HT1080 (cell line): ENCODE measurements at places on chromosomes 5 and 9. TPM values are rescaled to one million over a fixed set of nuclear protein-coding genes. Genes with fewer than 3 reads are reported as not detected.

GMCL2 gene
- not detected in 2 replicates for total RNA-seq

SCAI gene
- 3.5 and 7.3 TPM in 2 replicates for total RNA-seq

TRMO gene
- total RNA-seq, result 18.0 and 20.1 TPM in 2 replicates

DMGDH gene
- 0.24 TPM in 1 of 2 replicates, not detected in the other for total RNA-seq

AGXT2 gene
- not detected in 2 replicates for total RNA-seq

LAMC3 gene
- 0.13 and 0.29 TPM in 2 replicates for total RNA-seq

SOHLH1 gene
- total RNA-seq, result 0.23 TPM in 1 of 2 replicates, not detected in the other

PCDHB8 gene
- not detected in 2 replicates for total RNA-seq

EIF4E1B gene
- total RNA-seq, result not detected in 2 replicates

TXNDC8 gene
- total RNA-seq, result not detected in 2 replicates

GARIN3 gene
- not detected in 2 replicates for total RNA-seq

GFRA3 gene
- total RNA-seq, result not detected in 2 replicates

PPP3R2 gene
- not detected in 2 replicates for total RNA-seq

GOLGA1 gene
- 7.8 and 13.2 TPM in 2 replicates for total RNA-seq

DBN1 gene
- total RNA-seq, result 108 and 118 TPM in 2 replicates

NTRK2 gene
- not detected in 2 replicates for total RNA-seq

PDE8B gene
- 0.82 and 1.1 TPM in 2 replicates for total RNA-seq

UBE2QL1 gene
- not detected in 2 replicates for total RNA-seq

STING1 gene
- total RNA-seq, result 38.7 and 55.8 TPM in 2 replicates

HAVCR1 gene
- total RNA-seq, result not detected in 2 replicates

ARHGAP26 gene
- total RNA-seq, result 4.8 and 9.9 TPM in 2 replicates

ADAMTS19 gene
- 0.06 and 0.17 TPM in 2 replicates for total RNA-seq

TNFAIP8 gene
- total RNA-seq, result 15.6 and 26.7 TPM in 2 replicates

FAXDC2 gene
- total RNA-seq, result 0.90 and 1.4 TPM in 2 replicates

CKS2 gene
- total RNA-seq, result 370 and 380 TPM in 2 replicates
